Activated CD8-positive, alpha-beta memory T cell treated with anti-CD3 and anti-CD28 coated beads for 4 hours (primary cell): ENCODE measurements at places on chromosomes 13 and 19.

GRCh38 chr13:44306371-44307192 is 67.0 kb upstream of the SERP2 start:
- DNase-seq: no peak

DNA sequence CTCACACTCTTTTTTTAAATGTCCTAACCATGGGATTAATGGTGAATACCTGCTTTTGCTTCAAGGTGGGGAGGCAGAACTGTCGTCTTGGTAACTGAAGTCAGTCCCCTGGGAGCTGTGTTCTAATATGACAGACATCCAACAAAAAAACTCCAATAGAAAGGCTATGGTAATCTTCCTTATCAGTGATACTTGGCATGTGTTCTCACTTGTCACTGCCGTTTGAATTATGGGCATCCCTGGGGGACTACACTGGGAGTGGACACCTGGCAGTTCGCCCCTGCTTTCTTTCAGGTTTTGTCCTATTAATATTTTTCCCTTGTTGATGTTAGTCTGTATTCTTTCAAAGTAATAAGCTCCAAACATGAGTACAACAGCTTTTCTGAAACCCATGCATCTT is 252.6 kb downstream of the SLITRK5 start:
- DNase-seq: no peak

GRCh38 chr13:79287939-79288795 is 117.9 kb downstream of the RBM26 start:
- DNase-seq: no peak

GRCh38 chr13:34777914-34778303 is 164.2 kb upstream of the NBEA start:
- DNase-seq: no peak

DNA sequence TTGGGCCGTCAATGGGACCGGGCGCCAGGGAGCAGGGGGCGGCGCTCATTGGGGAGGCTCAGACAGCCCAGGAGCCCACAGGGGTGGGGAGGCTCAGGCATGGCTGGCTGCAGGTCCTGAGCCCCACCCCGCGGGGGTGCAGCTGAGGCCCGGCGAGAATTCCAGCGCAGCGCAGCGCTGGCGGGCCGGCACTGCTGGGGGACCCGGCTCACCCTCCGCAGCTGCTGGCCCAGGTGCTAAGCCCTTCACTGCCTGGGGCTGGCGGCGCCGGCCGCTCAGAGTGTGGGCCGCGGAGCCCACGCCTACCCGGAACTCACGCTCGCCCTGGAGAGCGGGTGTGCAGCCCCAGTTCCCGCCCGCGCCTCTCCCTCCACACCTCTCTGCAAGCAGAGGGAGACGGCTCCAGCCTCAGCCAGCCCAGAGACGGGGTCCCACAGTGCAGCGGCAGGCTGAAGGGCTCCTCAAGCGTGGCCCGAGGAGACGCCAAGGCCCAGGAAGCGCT is 1227.4 kb downstream of the PCDH17 start:
- no peak for DNase-seq

DNA sequence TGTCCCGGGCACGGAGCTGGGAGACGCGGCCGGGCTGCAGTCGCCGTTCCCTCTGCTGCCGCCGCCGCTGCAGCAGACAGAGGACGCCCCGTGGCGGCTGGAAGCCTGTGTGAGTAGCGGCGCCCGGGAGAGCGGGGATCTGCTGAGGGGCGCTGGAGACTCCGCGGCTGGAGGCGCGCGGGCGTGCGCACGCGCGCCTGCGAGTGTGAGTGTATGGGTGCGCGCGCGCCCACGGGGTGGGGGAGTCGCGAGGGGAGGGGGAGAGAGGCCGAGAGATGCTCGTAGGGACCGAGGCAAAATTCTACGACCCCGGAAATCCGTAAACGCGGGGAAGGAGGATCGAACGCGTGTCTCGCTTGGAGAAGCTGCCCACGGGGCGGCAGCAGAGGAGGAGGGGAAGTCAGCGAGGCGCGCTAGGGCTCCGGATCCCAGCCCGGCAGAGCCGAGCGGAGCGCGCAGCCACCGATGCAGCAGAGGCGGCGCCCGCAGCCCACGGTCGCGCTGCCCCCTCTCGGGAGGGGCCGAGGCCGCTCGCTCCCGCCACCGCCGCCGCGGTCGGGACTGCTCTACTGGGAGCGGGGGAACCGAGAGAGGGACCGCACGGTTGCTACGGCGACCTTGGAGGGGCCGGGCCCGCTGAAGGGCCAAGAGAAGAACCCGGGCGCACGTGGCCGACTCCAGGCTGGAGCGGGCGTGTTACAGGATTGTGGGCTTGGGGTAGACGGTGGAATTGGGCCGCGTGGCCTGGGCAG is at the start of gene ENOX1:
Gene ENOX1, minus strand, starts transcription at position 207 of the 752 bp plus-strand sequence.
- DNase-seq: no peak

DNA sequence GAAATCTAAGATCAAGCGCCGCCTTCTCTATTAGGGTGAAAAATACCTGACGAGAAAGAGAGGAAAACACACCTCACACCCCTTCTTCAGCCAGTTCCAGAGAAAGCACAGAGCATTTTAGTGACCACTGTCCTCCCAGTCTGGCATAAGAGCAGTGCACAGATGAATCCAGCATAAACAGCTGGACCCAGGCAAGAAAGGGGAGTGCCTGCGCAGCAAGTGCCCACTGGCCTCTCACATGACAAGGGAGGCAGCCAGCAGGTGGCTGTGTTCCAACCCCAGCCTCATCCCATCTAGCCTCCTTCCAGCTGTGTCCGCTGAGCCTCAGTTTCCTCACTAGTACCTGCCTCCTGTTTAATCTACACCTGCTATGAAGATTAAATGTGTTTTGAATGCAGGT is 8.0 kb downstream of the MED26 start:
- DNase-seq: no peak

GRCh38 chr13:79354285-79354684 is 51.8 kb downstream of the RBM26 start:
- DNase-seq: no peak

GRCh38 chr13:22086597-22087330 is 415.9 kb downstream of the FGF9 start:
- no peak for DNase-seq

- peak; percentile 44 for DNase-seq
These were observed 10.4 kb upstream of the TYK2 start for GRCh38 chr19:10390652-10391286.

DNA sequence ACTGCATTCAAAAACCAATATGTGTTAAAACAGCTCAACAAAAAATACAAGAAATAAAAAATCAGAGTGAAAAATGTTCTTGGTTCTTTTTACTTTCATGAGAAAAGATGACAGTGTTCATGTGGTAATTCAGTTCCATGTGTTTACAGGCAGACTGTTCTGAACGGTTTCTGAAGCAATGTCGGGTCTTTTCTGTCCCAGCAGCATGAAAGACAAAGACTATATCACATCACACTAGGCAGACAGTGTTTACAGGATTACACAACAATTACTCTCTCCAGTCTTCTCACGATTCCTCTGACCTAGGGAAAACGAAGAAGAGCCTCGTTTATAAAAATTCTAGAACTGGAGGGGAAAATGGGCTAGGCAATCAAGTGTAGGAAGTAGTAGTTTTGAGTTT is 83.4 kb downstream of the UBL3 start:
- DNase-seq: no peak

GRCh38 chr19:10110972-10111317 is 548 bp upstream of the P2RY11 start:
- DNase-seq: no peak

GRCh38 chr19:29492769-29493168 is 33.0 kb upstream of the VSTM2B start:
- no peak for DNase-seq

GRCh38 chr13:27339299-27339698 is 68.7 kb downstream of the RASL11A start:
- peak; percentile 17 for DNase-seq

GRCh38 chr19:40130013-40130412 is 39.3 kb upstream of the ZNF780A start:
- DNase-seq: no peak

- no peak for DNase-seq
These were observed 33.0 kb downstream of the GJA3 start for GRCh38 chr13:20127562-20128458.

- no peak for DNase-seq
These were observed 621.2 kb upstream of the SPRY2 start for GRCh38 chr13:80962173-80962572.

- no peak for DNase-seq
These were observed 647.1 kb downstream of the DACH1 start for GRCh38 chr13:71219698-71220415.

DNA sequence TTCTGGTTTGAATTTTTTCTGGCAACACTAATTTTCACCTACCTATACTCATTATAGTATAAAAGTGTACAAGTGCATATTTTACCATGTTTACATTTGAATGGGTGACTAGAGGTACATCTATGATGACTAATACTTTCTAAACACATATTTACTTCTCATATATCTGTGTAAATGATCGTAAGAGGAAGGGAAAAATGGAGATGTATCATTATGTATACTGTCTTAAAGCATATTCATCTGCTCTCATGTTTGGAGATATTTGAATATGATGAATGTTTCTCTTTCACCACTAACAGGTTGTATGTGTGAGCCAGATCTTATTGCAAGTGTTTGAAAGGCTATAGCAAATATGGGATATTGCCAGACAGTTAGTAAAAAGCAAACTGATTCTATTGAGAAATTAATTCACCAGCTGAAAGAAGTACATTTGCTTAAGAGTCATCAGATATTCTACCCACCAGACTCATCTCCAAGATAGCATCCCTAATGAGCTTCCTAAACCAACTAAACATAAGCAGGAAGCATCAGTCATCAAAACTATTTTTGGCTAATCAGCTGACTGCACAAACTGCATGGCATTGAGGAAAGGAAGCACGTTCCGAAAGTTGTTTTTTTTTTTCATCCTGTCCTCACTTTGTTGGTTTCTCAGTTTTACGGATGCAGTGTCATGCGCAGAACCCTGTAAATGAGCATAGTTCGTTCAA is 738.2 kb downstream of the GPC5 start:
- no peak for DNase-seq

DNA sequence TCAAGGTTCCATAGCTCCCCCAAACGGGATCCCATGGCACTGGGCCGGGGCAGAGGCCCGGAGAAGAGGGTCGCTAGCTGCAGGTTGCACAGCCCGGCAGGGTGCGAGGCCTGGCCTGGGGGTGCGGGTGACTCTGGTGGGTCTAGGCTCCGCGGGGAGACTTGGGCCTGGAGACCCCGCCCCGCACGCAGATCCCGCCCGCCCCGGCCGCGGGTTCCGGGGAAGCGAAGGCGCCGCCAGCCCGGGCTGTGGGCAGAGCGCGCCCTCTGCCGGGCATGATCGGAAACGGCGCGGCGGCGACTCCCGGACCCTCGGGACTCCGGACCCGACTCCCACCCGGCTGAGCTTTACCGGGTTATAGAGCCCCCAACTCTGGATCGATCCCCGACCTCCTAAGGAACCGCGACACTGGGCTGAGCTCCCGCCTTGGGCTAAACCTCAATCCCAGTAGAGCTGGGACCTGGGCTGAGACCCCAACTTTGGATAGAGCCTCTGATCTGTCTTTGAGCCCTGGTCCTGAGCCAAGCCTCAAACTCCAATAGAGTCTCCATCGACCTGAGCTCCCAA is 3.1 kb upstream of the TNFAIP8L1 start:
- DNase-seq: peak; percentile 32

DNA sequence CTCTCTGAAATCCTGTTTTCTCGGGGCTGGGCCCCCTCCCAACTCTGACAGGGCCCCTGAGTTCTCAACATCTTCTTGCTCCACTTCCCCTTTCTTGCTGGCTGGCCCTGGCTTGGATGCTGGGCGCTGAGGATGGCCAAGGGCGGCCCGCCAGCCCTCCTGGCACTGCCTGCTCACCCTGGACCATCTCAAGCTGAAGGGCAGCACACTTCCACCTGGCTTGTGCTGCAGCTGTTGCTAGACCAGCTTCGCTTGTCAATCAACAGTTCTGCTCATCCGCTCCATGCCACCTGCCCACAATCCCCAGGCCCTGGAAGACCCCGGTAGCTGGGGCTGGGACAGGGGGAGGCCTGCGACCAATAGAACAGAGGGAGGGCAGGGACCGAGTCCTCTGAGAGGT is 6.9 kb upstream of the GMIP start:
- DNase-seq: no peak

GRCh38 chr19:11496391-11497163 is 9.1 kb downstream of the ZNF653 start:
- DNase-seq: peak; percentile 25

DNA sequence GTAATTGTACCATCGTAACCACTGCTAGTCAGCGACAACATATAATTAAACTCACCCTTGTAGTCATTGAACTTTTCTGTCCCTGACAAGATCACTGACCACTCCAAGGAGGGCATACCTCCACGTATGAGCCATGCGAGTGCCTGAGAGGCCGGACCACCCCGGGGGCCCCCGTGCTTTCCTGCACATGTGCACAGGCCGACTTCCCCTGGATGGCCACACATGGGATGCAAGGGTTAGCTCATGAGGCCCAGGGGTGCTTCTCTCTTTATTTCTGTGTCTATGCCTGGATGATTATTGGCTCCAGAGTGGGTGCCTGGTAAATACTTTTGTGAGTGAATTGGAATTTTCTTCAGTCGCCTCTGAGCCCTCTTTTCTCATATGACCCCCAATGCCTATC is 82.8 kb upstream of the ZNF536 start:
- DNase-seq: no peak

GRCh38 chr13:105220063-105220462 is 1315.4 kb downstream of the EFNB2 start:
- DNase-seq: no peak

DNA sequence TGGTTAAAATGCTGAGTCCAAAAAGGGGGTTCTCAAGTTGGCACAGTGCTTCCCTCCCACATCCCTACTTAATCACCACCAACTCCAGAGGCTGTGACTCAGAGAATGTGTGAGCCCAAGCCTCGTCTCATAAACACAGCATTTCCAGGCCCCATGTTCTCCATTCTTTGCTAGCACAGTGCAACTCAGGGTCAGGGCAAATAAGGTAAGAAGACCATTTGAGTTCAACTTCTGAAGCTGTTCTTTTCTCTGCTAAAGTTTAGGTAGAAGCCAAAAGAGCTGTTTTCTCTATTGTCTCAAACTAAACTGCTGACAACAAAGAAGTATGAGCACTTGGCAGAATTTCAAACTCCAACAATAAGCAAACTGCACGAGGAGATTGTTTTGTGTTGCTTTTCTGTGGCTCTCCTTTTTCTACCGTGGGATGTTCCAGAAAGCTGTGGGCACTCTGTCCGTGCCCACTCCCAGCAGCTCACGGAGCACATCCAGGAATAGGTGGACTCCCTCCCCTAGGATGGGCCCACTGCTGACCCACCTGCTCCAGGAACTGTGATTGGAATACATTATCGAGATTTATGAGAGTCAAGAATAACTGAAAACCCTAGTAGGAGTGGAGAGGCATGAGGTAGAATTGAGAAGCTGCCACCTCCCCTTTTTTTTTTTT is 494.3 kb downstream of the COG6 start:
- no peak for DNase-seq

DNA sequence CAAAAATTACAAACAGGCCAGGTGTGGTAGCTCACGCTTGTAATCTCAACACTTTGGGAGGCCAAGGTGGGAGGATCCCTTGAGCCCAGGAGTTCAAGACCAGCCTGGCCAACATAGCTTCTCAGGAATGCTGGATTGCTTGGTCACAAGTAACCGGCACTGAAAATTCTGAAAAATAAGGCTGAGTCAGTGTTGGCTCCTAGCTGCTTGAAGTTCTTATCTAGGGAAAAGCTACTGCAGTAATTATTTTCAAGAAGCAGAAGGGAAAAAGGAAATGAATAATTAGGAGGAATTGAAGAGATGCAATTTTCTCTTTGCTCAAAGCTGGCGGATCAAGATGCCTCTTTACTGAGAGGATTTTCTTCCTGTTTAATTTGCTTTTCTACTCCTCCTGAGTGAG is 75.0 kb upstream of the GTF3A start:
- DNase-seq: no peak
